PC-3 (cell line): ENCODE measurements at places on chromosomes 3 and 15. TPM values are rescaled to one million over a fixed set of nuclear protein-coding genes. Genes with fewer than 3 reads are reported as not detected.

- no peak for DNase-seq
Observed at GRCh38 chr3:18650731-18651130, 225.6 kb upstream of the SATB1 start.

- peak; percentile 88 for DNase-seq
Observed at GRCh38 chr15:34855893-34856292, 60.5 kb upstream of the ACTC1 start.

DNA sequence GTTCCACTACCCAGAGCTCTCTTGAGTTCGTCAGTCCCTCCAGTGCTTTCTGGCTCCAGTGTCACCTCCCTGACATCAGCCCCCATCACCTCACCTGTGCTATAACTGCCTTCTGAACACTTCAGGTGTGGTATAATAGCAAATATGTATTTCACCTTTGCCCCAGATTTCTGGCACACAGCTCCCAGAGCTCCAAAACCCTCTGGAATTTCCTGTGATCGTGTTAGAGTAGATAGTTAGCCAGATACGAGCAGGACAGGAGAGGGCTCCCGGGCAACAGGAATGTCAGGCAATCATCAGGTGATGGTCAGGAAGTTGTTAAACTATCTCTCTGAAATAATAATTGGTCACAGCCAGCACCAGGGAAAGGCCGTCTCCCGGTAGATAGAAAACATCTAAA is 22.6 kb upstream of the LIMD1 start:
- peak; percentile 31 for DNase-seq

RTP3 gene
- not detected in 2 replicates for total RNA-seq

ATP2C1 gene
- 34.0 and 49.1 TPM in 2 replicates for total RNA-seq

DNA sequence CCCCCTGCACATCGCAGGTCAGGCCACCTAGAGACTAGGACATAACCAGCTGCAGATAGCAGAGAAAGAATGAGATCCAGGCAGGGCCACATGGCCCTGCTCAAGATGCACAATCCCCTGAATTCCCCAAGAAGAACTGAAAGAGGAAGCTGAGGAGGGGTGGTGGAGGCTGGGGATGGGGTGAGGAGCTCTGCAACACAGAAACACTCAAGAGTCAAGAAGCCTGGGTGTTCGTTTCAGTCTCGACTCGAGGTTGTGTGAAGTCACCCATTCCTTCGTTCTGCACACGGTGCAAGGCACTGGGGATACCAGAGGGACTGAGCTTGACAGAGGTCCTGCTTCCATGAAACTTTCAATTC is 62.0 kb downstream of the TLE3 start:
- no peak for DNase-seq

DNA sequence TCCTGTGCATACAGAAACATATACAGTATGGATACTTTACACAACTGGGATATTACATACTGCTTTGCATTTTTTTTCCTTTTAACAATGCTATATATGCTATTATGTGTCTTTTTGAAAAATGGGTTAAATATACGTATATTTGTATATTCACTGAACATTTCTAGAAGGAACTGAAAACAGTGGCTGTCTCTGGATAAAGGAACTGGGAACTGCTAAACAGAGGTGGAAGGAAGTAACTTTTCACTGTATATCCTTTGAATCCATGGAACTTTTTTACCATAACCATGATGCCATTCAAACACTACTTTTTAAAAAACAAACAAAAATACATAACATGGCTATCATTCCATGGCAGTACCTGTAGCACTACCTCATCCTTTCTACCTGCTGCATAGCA is 1.8 kb downstream of the MTFMT start:
- DNase-seq, result no peak

BFSP2 gene
- not detected in 2 replicates for total RNA-seq

RLBP1 gene
- not detected in 2 replicates for total RNA-seq
